PC-9 (cell line): ENCODE measurements at places on chromosomes 11 and 22. TPM values are rescaled to one million over a fixed set of nuclear protein-coding genes. Genes with fewer than 3 reads are reported as not detected.

The MPZL2 gene
- total RNA-seq = 39.4 and 43.1 TPM in 2 replicates

The CDCA5 gene
- 86.4 and 97.8 TPM in 2 replicates for total RNA-seq

The UBQLN3 gene
- total RNA-seq = not detected in 2 replicates

The SYT8 gene
- total RNA-seq = 8.9 and 12.1 TPM in 2 replicates

The TEX54 gene
- not detected in 2 replicates for total RNA-seq

The ARAP1 gene
- 151 and 184 TPM in 2 replicates for total RNA-seq
